ENCODE measurements at places on chromosomes 7 and 10. TPM values are rescaled to one million over a fixed set of nuclear protein-coding genes. Genes with fewer than 3 reads are reported as not detected.

GRCh38 chr10:95241533-95241932, 47.5 kb downstream of the ACSM6 start:
- no peak for DNase-seq

Gene INMT
- 1.4 TPM for total RNA-seq

Gene ALOX5
- total RNA-seq, result not detected

DNA sequence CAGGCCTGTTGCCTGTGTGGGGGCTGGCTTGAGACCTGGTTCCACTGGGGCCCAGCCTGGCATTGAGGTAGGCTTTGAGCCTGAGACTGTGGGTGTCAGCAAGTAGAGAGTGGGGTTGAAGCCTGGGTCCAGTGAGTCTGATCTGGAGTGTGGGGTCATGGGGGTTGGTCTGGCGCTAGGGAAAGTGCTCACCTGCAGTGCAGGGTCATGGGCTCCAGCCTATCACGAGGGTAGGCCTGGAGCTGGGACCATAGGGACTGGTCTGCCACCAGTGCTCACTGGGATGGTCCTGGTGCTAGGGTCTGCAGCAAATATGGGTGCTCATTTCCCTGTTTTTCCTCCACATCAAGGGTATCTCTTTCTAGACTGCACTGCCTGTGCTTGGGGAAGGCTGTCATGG, 95.4 kb upstream of the KLF14 start:
- no peak for DNase-seq

GRCh38 chr7:35747611-35748010, 52.7 kb upstream of the HERPUD2 start:
- DNase-seq, result no peak

- no peak for DNase-seq
Observed at GRCh38 chr7:40644454-40645188, 509.8 kb downstream of the SUGCT start.

Gene MOGAT3
- not detected for total RNA-seq

DNA sequence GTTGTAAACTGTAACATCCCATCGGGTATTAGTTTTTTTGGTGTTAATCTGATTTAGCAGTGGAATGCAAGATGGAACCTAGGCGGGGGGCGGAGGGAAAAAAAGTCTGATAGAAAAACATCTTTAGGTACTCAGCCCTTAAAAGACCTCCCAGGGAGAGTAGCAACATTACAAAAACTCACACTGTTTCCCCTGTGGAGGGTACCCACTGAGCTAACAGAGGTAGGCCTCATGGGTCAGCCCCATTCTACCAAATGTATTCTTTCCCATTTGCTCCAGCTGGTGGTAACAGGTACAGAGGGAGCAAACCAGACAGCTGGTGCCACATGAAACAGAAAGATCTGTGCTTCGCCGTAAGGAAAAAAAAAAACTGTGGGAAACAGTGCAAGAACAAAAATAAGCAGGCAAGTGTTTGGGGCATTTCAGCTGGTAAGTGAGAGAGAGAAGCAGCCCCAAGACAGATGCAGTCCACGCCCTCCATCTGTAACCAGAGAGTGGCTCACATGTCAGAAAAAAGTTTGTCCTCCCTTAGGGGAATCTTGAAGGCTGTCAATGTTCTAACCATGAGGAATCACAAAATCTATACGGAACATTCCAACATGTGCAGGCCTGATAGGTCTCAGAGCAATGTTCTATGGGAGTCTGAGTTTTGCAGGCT, 65.3 kb downstream of the HOXA1 start:
- DNase-seq, result peak; percentile 48

DNA sequence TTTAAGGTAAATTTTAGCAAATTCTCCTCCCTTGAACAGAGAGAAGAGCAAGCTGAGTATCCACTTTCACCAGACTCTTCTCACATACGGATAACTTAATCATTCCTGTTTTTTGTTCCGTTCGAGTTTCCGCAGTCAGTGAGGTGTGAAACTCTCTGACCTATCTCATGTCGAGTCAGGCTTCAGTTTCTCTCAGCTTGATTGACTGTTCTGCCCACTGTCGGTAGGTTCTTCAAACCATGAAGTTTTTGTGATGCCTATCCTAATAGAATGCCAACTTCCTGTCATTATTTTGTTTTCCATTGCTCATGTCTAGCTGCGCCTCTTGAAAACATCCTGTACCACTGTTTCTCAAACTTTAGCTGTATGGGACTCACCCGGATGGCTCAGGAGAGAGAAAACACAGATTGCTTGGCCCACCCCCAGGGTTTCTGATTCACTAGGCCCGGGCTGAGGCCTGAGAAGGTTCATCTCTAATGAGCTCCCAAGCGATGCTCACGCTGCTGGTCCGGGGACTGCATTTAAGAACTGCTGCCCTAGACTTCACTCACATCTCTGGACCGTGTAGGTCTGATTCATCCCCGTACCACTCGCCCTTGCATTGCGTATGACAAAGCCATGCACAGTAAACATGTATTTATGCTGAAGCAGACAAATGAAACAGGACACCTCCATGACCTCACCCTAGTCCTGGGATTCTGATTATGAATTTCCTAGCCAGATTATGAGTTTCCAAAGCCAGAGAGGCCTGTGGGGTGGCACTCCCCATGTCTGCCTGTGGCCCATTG, 208.4 kb upstream of the AGK start:
- DNase-seq, result no peak

GRCh38 chr7:151494298-151495284, 25.1 kb downstream of the RHEB start:
- peak; percentile 17 for DNase-seq

DNA sequence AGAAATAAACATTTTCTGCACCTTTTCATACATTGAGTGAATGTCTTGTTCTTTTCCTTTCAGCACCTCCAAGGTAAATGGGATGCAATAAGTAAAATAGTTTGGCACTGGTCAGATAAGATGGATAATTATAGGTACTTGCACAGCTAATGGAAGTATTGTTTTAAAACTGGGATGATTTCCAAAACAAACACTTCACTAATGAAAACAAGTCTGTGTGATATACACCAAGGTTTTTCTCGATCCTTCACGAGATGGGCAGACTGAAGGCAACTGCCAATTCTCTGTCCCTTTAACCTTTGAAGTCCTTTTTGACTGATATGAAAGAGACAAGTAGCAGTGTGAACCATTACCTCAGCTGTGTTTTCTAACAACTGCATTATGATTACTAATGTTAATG, 423.8 kb downstream of the GFRA1 start:
- no peak for DNase-seq

GRCh38 chr7:133576612-133577168, 323.8 kb downstream of the EXOC4 start:
- DNase-seq, result no peak

DNA sequence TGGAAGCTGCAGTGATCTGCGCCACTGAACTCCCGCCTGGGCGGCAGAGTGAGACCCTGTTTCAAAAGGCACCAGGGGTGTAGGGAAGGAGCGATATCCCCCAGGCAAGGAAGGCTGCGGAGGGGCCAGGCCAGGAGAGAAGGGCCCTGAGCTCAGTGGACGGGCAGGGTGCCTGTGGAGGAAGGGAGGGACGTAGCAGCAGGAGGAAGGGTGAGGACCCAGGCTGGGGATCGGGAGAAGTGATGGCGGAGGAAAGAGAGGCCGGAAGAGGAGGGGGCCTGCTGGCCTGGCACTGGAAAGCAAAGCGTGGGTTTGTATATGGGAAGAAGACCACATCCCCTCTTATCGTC, 45.6 kb downstream of the ALOX5 start:
- DNase-seq, result no peak

Gene SEPTIN7
- total RNA-seq, result 502 TPM

Gene HOXA7
- 8.3 TPM for total RNA-seq

DNA sequence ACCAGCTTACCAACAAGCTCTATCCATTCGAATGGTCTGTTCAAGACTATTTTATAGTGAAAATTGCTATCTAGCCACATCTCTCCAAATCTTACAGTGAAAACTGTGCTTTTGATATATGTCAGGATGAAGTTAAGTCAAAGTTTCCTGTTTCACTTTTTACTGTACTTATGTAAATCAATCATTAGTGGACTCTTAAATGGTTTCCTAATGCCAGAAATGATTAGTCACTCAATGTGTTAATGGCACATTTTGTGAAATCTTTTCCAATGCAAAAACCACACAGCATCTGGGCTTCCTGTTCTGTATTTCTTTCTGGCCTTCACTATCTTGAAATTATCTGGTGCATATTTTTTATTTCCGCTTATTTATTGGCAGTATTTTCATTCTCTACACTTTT, 87.3 kb upstream of the STEAP1B start:
- peak; percentile 55 for DNase-seq

GRCh38 chr7:138951953-138952352, 29.2 kb downstream of the KIAA1549 start:
- peak; percentile 20 for DNase-seq

Gene C10orf88
- 16.9 TPM for total RNA-seq

Gene ASNS
- 15.8 TPM for total RNA-seq

Gene SLC29A4
- total RNA-seq, result 4.7 TPM

DNA sequence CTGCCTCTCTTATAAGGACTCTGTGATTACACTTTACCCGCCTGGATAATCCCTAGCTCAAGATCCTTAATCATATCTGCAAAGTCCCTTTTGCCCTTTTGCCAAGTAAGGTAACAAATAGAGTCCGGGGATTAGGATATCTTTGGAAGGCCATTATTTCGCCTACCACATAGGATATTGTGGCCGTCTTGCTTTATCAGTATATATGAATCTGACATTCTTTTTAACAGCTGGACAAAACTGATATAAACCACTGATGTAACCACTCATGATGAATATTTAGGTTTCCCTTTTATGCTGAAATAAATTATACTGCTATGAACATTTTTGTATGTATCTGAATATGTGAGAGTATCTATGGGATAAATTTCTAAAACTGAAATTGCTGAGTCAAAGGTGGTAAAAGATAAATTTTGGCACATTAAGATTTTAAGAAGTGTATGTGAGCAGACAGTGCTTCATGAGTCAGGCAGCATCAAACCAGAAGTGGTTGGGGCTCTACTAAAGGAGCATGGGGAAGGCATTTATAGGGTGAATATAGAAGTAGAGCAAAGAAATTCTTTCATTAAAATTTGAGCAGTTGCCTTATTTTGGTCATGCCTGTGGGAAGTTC, 44.7 kb downstream of the AVL9 start:
- DNase-seq, result peak; percentile 36

Gene LIPJ
- not detected for total RNA-seq

Gene AKR1D1
- total RNA-seq, result not detected

- DNase-seq, result peak; percentile 69
Observed at GRCh38 chr7:64618785-64619456, 47.0 kb upstream of the ZNF107 start.

Gene CYP3A7
- not detected for total RNA-seq

GRCh38 chr10:96610817-96611216, 24.0 kb upstream of the TM9SF3 start:
- DNase-seq, result no peak

GRCh38 chr10:105974803-105975456, 1189.6 kb downstream of the SORCS1 start:
- DNase-seq, result no peak

DNA sequence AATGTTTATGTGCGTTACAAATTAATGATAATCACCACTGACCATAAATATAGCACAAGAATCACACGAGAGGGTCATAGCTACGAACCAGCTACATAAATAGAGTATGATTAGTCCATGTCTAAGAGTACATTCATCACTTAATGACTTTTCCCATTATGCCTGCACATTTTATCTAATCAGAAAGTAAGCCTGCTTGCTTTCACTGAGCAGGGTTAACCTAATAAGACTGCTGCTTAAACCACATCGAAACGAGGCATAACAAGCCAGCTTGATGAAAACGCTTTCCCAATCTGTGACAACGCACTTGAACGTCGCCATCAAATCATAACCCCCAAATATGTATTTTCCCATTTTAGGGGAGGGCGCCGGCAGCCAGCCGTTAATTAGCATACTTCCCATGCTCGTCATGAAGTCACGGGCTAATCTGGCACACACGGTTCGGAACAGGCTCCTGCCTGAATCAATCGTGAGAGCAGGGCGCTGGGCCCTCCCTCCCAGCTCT, 71.5 kb downstream of the EBF3 start:
- peak; percentile 15 for DNase-seq

DNA sequence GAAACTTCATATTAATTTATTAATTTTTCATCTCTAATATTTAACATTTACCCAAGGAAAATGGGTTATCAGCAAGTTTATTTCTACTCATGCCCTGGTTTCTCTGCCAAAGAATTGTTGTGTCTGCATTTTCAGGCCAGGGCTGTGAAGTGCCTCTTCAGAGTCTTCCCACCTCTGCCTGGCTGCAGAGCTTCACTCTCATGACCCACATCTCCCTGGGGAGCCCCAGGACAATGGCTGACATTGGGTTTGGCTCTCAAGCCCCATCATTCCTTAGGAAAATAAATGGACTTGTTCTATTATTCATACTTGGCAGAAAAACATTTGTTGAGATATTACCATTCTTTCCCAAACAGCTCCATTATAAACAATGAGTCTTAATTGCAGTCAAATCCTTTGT, 30.3 kb downstream of the CACNA2D1 start:
- peak; percentile 20 for DNase-seq

GRCh38 chr10:113007821-113008220, 57.8 kb downstream of the TCF7L2 start:
- no peak for DNase-seq

Gene SPACDR
- total RNA-seq, result not detected

Gene MNX1
- not detected for total RNA-seq

GRCh38 chr7:116766881-116767280, 94.9 kb downstream of the MET start:
- DNase-seq, result no peak

DNA sequence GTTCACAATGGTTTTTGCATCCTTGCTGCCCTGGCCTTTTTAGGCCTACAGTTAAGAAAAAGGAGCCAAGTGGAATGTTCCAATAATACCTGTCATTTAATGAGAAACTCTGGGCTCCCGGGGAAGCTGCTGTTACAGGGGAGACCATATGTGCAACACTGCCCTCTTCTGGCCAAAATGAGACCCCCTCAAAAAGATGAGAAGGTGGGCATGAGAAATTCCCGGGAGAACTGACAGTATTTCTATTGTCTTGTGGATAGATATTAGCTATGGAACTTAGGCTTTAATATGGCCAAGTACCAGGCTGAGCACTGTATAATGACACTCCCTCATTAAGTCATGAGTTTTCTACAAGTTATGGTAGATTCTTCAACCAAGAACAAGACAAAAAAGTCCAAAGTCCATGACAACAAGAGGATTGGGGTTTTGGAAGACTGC, 99.4 kb downstream of the CCDC3 start:
- peak; percentile 50 for DNase-seq

DNA sequence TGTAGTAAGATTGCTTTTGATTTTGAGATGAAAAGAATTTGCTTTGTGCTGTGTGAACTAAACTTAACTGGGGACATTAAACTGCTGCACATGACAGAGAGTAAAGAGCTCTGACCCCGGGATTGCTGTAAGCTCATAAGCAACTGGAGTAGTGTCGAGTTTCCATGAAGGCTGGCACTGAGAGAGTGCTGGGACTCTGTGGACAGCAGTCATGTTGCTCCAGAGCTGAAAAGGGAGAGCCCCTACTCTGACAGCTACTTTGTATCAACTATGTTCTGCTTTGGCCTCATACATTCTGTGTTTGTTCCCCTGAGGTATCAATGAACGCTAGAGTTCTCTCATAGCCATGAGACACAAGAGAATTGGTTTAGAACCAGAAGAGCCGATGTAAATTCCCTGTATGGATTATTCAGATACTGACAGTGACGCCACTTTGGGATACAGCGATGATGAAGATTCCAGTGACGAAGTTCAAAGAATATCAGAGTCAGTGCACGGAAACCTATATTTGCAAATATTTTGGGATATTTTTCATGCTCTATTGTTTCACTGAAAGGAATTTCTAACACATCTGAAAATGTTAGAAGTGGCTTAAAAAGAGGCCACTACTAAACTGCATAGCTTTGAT, 185.9 kb upstream of the DKK1 start:
- no peak for DNase-seq
